ENCODE measurements at places on chromosomes 11 and 22. TPM values are rescaled to one million over a fixed set of nuclear protein-coding genes. Genes with fewer than 3 reads are reported as not detected.

The ZNF280B gene
- not detected for polyA plus RNA-seq

The MAPK8IP2 gene
- polyA plus RNA-seq, result 1.4 TPM

The POTEH gene
- polyA plus RNA-seq, result not detected

The RNF26 gene
- polyA plus RNA-seq, result 28.3 TPM

The GAB4 gene
- polyA plus RNA-seq, result not detected

Data from small intestine (tissue), 16 donors.